ENCODE measurements at places on chromosomes 12 and 14.

DNA sequence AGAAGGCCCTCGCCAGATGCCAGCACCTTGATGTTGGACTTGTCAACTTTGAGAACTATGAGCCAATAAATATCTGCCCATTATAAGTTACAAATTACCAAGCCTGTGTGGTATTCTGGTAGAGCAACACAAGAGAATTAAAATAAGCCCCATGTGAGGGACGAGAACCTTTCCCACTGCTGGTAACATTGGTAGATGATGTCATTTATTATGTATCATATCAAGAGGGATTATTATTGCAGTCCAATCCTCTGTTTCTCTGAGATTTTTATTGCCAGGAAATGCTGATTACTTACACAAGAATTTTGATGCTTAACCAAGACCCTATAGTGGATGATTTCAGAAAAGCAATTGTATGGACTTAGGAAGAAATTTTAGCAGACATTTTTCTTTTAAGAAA lies 40.3 kb upstream of the SLC24A4 start:
- no peak overlapping the region for H3K4me3 ChIP-seq
- peaks cover 11% of the 10 kb centered on the region for H3K4me1 ChIP-seq
- DNase-seq: no peak
- H3K27me3 ChIP-seq: no peaks in the 10 kb centered on the region
- no peak overlapping the region for H3K27ac ChIP-seq
- H3K36me3 ChIP-seq: no peaks in the 10 kb centered on the region

DNA sequence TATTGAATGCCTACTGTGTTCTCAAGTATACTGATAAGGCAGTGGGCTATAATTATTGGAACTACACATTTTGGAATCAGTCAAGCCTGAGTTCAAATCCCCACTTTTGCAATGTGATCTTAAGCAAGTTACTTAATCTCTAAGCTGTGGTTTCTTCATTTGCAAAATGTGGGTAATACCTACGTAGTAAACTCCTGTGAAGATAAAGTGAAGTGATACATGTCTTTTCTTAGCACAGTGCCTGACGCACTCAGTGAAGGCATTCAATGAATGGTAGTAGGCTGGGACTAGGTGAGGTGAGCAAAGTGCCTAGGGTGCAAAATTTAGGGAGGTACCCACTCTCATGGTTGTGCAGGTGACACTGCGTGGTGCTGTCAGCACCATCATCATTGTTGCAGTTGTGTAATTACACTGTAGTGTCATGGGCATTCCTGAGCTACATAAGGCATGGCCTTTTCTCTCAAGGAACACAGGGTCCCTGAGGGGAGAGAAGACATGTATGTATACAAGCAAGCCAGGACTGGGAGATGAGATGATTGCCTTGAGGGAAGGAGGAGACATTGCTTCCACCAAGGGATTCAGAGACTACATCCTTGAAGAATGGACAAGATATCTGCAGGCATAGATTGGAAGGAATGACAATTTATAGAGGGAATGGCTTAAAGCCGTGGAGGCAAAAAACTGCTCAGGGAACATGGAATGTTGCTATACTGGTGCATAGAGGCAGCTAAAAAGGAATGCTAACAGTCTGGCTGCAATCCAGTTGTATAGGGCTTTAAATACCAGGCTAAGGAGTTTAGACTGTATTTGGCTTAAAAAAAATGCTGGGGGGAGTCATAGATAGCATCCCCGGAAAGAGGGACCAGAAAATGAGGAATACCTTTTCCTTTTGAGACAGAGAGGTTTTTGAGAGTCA lies 129.2 kb upstream of the ARHGAP5 start:
- H3K4me1 ChIP-seq: peaks cover 18% of the 10 kb centered on the region
- peaks cover 14% of the 10 kb centered on the region for H3K27me3 ChIP-seq
- no peak overlapping the region for H3K4me3 ChIP-seq
- DNase-seq: no peak

GRCh38 chr14:71371711-71372396 lies 464.6 kb downstream of the PCNX1 start:
- H3K36me3 ChIP-seq: peaks cover 46% of the 10 kb centered on the region
- DNase-seq: no peak
- H3K4me1 ChIP-seq: peaks cover 26% of the 10 kb centered on the region

- H3K27me3 ChIP-seq: no peaks in the 10 kb centered on the region
- H3K36me3 ChIP-seq: no peaks in the 10 kb centered on the region
- no peak overlapping the region for H3K4me3 ChIP-seq
- H3K27ac ChIP-seq: no peak overlapping the region
These were observed 48.9 kb downstream of the C14orf132 start for GRCh38 chr14:96088074-96088473.

DNA sequence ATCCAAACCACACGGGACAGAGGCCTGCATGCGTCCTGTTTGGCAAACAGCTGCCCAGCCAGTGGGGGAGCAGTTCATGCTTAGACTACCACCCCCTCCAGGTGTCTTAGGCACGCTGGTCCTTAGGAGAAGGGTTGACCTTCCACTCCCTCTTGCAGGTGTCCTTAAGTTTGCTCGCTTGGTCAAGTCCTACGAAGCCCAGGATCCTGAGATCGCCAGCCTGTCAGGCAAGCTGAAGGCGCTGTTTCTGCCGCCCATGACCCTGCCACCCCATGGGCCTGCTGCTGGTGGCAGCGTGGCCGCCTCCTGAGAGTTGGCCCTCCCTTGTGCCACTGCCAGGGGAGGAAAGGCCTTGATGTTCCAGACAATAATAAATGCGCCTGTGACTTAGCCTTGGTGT lies 1.8 kb downstream of the C12orf57 start:
- H3K27ac ChIP-seq: peak overlapping the region; percentile 99
- H3K4me3 ChIP-seq: peak overlapping the region; percentile 84
- H3K4me1 ChIP-seq: peaks cover 60% of the 10 kb centered on the region

- H3K4me1 ChIP-seq: no peaks in the 10 kb centered on the region
- H3K27me3 ChIP-seq: no peaks in the 10 kb centered on the region
- no peaks in the 10 kb centered on the region for H3K36me3 ChIP-seq
- DNase-seq: no peak
- H3K27ac ChIP-seq: no peak overlapping the region
These were observed 89.9 kb downstream of the TBX5 start for GRCh38 chr12:114316076-114316475.

GRCh38 chr12:51358496-51358895 lies 12.0 kb upstream of the CELA1 start:
- no peaks in the 10 kb centered on the region for H3K27me3 ChIP-seq
- no peak for DNase-seq
- H3K27ac ChIP-seq: no peak overlapping the region
- no peak overlapping the region for H3K4me3 ChIP-seq
- H3K36me3 ChIP-seq: peaks cover 39% of the 10 kb centered on the region
- peaks cover 2% of the 10 kb centered on the region for H3K4me1 ChIP-seq

- DNase-seq: no peak
- H3K4me3 ChIP-seq: no peak overlapping the region
- H3K27me3 ChIP-seq: no peaks in the 10 kb centered on the region
- no peaks in the 10 kb centered on the region for H3K4me1 ChIP-seq
- H3K27ac ChIP-seq: no peak overlapping the region
These were observed 57.3 kb downstream of the FLRT2 start for GRCh38 chr14:85587151-85587711.
